ENCODE measurements at places on chromosomes 16 and 17.

DNA sequence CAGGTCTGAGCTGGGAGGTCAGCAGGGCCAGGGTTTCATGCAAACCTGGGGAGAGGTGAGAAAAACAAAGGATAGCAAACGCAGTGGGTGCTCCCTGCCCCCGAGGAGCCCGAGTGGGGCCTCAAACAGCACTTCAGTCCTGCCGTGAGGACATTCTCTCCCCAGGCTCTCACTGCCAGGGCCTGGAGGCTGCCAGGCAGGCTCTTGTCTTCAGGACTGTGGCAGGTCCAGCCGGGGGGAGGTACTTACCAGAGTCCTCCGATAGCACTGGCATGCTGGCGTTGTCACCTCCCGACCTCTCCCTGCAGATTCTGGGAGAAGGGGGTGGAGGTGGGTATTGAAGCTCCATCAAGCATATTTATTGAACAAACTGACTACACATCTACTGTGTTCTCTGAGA, 1.3 kb downstream of the MPP3 start:
- peak overlapping the region; percentile 80 for H3K4me3 ChIP-seq
- peaks cover 20% of the 10 kb centered on the region for H3K36me3 ChIP-seq
- no peaks in the 10 kb centered on the region for H3K27me3 ChIP-seq
- DNase-seq, result no peak
- peaks cover 25% of the 10 kb centered on the region for H3K4me1 ChIP-seq
- no peak overlapping the region for H3K27ac ChIP-seq

GRCh38 chr17:63275318-63275970, 170.7 kb downstream of the CYB561 start:
- H3K36me3 ChIP-seq, result no peaks in the 10 kb centered on the region
- H3K4me1 ChIP-seq, result peaks cover 67% of the 10 kb centered on the region
- no peaks in the 10 kb centered on the region for H3K27me3 ChIP-seq
- peak; percentile 99 for DNase-seq
- H3K4me3 ChIP-seq, result peak overlapping the region; percentile 24
- H3K27ac ChIP-seq, result peak overlapping the region; percentile 91

- no peaks in the 10 kb centered on the region for H3K4me1 ChIP-seq
- H3K27ac ChIP-seq, result no peak overlapping the region
- H3K4me3 ChIP-seq, result no peak overlapping the region
Observed at GRCh38 chr16:35873472-35873871, 2414.1 kb downstream of the TP53TG3F start.

DNA sequence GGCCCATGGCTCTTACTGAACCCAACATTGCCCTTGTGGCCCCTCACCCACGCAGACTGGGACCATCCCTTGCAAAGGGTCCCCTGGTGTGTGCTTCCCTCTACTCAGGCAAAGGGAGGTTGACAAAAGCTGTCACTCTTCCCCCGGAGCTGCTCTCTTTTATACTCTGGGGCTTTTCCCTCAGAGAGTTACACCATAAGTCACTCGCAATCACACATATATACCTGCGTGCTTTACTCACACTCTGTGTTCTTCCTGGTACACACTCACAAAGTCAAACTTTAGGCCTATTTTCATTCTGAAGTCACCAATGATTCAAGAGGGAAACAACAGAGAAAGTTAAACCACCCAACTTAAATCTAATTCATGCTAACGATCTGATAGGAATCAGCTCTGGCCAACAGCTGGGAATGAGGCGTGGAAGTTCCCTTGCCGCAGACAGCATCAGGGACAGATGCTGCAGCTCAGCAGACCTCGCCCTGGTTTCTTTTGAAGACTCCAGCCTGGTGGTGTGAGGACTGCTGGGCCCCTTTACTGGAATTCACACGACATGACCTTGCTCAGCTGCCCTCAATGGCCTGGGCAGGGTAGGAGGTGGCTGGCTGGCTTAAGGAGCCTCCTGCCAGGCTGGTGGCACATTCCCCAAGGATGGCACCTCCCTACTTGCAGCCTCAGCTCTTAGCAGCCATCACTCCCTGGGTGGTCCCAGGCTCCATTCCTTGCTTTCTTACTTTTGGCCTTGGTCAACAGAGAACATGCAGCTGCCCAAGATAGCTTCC, 27.3 kb downstream of the HIC1 start:
- no peak for DNase-seq
- H3K4me3 ChIP-seq, result no peak overlapping the region
- H3K36me3 ChIP-seq, result no peaks in the 10 kb centered on the region
- no peaks in the 10 kb centered on the region for H3K27me3 ChIP-seq
- peaks cover 47% of the 10 kb centered on the region for H3K4me1 ChIP-seq

Data from PC-3 (cell line).